Tibial nerve (tissue), 4 donors: ENCODE measurements at places on chromosomes 1 and 21. TPM values are rescaled to one million over a fixed set of nuclear protein-coding genes. Genes with fewer than 3 reads are reported as not detected.
A peak's percentile ranks its signal among the peaks of the same experiment; 100 is the strongest.

FAM229A gene
- 9.4 TPM for total RNA-seq

ALG14 gene
- 1.5 TPM for total RNA-seq

DNA sequence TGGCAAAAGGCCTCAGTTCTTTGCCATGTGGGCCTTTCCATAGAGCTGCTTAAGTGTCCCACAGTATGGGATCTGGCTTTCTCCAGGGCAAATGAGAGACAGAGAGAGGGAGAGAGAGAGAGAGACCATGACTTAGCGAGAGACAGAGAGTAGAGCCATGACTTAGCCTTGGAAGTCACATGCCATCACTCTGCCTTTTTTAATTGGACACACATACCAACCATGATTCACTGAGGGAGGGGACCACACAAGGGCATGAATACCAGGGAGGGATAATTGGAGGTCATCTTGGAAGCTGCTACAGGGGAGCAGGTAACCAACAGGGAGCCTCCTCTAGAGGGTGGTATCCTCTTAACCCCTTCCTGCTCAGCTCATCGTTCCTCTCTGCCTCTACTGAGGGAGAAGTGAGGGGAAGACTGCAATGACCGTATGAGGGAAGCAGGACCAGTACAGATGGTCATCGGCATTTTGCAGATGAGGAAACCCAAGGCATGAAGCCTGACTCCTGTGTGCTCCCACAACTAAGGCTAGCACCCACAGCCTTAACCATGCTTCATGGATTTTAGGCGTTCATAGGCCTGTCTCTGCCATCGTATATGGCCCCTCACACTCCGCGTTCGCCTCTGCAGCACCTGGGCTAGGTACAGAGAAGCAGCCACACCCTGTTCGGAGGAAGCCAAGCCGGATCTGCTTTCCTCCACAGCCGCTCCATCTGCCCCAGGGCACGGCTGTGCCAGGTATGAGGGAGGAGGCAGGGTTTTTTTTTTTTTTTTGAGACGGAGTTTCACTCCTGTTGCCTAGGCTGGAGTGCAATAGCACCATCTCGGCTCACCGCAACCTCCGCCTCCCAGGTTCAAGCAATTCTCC lies 38.6 kb downstream of the MEF2D start:
- DNase-seq: no peak

DNA sequence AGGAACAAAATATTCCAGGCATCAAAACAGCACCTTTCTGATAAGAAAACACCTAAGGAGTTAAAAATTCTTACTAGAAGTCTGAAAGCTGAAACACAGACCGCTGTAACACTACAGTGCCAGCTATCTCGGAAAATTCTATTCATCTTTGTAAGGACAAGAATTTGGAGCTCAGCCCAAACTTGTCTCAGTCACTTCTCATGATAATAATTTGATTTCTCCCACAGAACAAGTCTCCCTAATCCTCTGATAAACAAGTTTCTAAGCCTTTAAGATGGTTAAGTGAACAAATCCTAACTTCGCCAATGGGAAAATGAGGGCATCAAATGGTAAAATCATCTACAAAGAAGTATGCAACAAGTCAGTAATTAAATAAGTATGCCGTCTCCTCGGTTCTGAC lies 59.9 kb downstream of the SIPA1L2 start:
- DNase-seq: no peak

DNA sequence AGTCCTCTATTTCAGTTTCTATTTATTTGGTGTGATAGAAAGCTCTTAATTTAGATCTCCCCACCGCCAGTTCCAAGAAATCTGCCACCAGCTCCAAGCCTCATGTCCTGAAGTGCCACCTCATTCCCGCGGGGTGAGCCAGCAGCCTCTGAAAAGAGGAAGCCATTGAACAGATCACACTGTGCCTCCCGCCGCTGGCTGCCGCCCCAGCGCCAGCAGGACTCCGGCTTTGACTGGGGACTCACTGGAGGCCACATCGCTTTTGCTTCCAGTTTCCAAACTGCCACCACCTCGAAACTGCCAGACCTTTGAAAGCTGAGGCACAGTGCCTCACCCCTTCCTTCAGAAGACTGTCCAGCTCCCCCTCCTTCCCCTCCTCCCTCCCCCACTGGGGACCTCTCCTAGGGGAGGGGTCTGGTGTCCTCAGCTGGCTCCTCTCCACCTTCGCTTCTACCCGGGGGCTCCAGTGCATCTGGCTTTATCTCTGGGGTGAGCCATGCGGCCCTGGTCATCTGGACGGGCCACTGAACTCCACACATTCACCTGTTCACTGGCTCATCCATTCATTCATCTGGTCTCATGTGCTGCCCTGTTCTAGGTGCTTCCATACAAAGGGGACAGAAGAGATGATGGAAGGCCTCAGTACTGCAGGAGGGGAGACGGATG lies 58.9 kb downstream of the VPS26C start:
- DNase-seq: peak; percentile 37
